ENCODE measurements at places on chromosomes 6 and 20. TPM values are rescaled to one million over a fixed set of nuclear protein-coding genes. Genes with fewer than 3 reads are reported as not detected.
A peak's percentile ranks its signal among the peaks of the same experiment; 100 is the strongest.

FABP7 gene
- 6.6 TPM for total RNA-seq

PCSK2 gene
- total RNA-seq, result 1.1 TPM

- DNase-seq, result no peak
- no peaks in the 10 kb centered on the region for H3K27me3 ChIP-seq
- H3K36me3 ChIP-seq, result no peaks in the 10 kb centered on the region
Measured at GRCh38 chr6:108655806-108656651, 95.3 kb downstream of the FOXO3 start.

GRCh38 chr6:128303870-128304269 is 216.5 kb downstream of the PTPRK start:
- no peak overlapping the region for H3K27ac ChIP-seq
- DNase-seq, result no peak
- H3K27me3 ChIP-seq, result no peaks in the 10 kb centered on the region
- H3K4me1 ChIP-seq, result 0 out of 2 replicates have a peak, but pooled peaks cover 6% of the 10 kb centered on the region
- H3K4me3 ChIP-seq, result no peak overlapping the region

ALDH8A1 gene
- not detected for total RNA-seq

MCM8 gene
- total RNA-seq, result 22.5 TPM

GRCh38 chr6:138287144-138287955 is 69.1 kb upstream of the PBOV1 start:
- H3K27ac ChIP-seq, result no peak overlapping the region
- H3K27me3 ChIP-seq, result no peaks in the 10 kb centered on the region
- DNase-seq, result peak; percentile 78
- no peaks in the 10 kb centered on the region for H3K4me1 ChIP-seq

KIF25 gene
- 1.5 TPM for total RNA-seq

All from GM23338 (cell line).